CD4-positive, alpha-beta T cell (primary cell): ENCODE measurements at places on chromosomes 7 and 10.

- no peak for DNase-seq
Observed at GRCh38 chr10:30247704-30248103, 101.4 kb downstream of the MTPAP start.

GRCh38 chr7:139683137-139683921 is 94.5 kb downstream of the HIPK2 start:
- no peak for DNase-seq

DNA sequence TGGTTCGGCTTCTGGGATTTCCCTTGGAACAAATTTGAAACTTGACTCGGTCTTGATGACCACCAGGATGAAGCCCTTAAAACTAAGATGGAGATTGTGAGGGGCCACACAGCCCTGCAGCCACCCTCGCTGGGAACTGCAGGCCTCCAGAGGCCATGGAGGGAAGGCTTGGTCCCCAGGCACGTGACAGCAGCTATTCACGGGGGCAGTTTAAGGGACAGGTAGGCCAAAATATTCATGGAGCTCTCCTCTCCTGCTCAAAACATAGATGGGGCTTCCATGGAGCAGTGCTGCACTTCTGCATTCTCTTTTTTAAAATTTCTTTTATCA is 137.0 kb downstream of the ADCY1 start:
- DNase-seq: no peak

- DNase-seq: no peak
Observed at GRCh38 chr7:6182993-6183392, 89.4 kb downstream of the CYTH3 start.

- no peak for DNase-seq
Observed at GRCh38 chr10:45241865-45242520, 73.4 kb downstream of the OR13A1 start.

DNA sequence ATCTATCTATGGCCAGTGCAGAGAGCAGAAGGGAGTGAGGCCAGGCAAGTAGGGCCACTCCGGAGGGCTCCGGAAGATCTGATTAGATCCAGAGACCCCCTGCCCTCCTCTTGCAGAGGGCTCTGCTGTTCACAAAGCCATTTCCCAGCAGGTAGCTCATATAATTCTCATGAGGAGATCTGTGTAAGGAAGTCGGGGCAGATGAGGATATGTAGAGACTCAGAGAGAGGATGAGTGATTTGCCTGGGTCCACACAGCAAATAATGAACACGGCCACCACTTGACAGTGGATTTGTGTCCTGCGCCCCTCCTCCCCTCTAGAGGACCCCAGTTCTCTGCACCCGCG is 2.6 kb downstream of the MUC12 start:
- DNase-seq: no peak

DNA sequence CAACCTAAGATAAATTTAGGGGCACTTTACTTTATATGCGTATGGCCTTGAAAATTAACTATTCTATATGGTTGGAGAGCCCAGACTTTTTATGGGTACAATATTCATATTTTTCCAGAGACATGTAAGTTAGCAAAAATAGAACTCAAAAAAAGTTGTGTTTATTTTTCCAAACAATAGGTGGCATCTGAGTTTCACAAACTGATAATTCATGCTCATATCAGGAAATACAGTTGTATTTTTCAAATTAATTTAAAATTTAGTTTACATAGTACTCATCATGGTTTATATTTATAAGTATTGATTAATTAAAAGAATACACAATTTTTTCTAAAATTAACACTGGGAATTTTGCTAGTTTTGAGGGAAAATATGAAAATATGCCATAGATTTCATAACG is 34.6 kb downstream of the ANKRD7 start:
- DNase-seq: no peak

- no peak for DNase-seq
Observed at GRCh38 chr10:44979281-44980191, 927 bp upstream of the DEPP1 start.

- DNase-seq: no peak
Observed at GRCh38 chr10:129758207-129759021, 205.7 kb downstream of the EBF3 start.

DNA sequence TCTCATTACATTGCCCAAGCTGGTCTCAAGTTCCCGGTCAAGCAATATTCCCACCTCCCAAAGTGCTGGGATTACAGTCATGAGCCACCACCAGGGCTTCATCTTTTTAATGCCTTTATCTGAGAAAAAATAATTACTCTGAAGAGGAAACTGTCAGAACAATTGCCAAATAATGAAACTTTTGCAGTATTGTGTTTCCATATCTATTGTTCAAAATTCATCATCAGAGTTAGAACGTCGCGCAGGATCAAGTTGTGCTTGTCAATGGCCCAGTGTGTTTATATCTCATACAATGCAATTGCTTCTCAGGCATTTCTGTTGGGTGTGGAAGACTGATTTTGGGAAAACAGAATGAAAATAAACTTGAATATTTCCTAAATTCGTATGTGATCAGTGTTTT is 143.1 kb downstream of the ARID5B start:
- DNase-seq: no peak

- no peak for DNase-seq
Observed at GRCh38 chr7:10239695-10240345, 733.9 kb upstream of the PHF14 start.

DNA sequence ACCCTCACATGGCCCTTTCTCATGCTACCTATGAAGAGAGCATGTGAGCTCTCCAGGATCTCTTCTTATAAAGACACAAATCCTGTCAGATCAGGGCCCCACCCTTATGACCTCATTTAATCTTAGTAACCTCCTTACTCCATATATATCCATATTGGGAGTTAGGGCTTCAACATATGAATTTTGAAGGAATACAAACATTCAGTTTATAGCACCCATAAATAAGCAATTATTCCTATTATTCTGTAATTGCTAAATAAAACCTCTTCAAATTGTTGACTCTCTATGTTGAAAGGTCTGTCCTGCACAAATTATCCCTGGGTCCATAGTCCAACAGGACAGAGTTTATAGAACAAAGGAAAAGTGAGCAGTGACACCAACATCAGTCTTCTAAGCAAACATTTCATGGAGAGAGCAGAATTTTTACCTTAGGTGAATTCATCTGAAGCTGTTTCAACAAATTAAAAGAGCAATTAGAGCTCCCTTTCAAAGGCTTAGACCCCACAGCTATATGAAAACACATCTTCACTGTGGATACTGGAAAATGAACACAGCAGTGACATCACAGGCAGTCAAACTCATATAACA is 12.2 kb downstream of the DOCK4 start:
- no peak for DNase-seq
